ENCODE measurements at places on chromosomes 3 and 15. TPM values are rescaled to one million over a fixed set of nuclear protein-coding genes. Genes with fewer than 3 reads are reported as not detected.

Gene KIAA1143
- 15.1 TPM for total RNA-seq

DNA sequence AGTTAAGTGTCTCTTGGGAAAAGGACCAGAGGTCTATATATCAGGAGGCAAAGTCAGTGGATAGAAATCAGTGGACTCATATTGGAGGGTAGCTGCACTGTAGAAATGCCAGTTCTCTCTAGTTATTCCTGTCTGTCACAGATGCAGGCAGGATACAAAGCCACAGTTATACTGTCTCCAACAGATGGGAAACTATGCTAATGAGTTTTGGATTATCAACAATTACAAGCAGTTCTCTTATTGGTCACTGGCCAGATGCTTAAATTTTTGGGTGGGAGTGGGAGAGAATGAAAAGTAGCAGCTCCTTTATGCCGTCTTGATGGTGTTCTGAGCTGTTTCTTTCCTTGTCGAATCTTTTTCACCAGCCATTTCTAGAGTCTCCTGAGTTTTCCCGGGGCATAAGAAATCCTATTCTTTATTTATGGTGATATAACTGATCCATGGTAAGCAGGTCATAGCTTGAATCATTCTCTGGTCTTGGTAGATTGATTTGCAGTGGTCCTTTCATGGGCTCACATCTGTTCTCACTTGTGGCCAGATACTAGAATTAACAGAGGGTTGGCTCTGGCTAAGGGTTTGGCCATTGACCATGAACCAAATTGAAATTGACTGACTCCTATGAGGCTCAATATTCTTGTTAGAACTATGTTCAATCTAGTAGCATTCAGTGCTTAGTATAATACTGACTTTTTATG, 44.6 kb upstream of the RBMS3 start:
- no peak for DNase-seq

Gene UCN2
- 1.2 TPM for total RNA-seq

GRCh38 chr3:191968299-191968698, 507.3 kb downstream of the PYDC2 start:
- DNase-seq = no peak

- DNase-seq = no peak
Measured at GRCh38 chr3:69305011-69305410, 80.9 kb downstream of the FRMD4B start.

- DNase-seq = no peak
Measured at GRCh38 chr3:130857336-130858026, 36.4 kb upstream of the ATP2C1 start.

Gene CFAP92
- 16.0 TPM for total RNA-seq

DNA sequence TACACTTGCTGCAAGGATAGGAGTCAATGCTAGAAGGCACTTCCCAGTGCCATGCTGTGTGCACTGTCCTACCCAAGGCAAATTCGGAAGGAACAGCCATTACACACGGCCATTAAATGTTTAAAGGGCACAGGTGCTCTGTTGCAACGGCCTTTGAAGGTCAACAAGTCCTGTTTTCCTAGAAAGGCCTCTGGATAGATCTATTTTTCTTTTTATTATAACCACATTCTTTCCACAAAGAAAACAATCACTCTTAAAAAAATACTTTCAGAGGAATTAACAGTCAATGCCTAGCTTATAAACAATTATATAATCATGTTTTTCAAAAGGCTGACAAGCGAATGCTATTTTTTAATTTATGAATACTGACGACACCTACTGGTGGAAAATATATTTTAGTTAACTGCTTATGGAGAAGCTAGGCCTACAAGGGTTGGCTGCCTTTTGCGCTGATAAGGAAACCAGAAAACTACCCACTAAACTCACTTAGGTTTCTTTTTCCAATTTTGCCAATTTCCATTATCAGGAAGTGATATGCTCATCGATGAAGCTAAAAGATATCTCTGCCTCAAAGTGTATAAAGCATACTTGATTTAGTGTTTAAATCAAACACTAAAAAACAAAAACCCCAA, 2.4 kb downstream of the ARHGEF3 start:
- no peak for DNase-seq

Gene POPDC2
- 4.1 TPM for total RNA-seq

DNA sequence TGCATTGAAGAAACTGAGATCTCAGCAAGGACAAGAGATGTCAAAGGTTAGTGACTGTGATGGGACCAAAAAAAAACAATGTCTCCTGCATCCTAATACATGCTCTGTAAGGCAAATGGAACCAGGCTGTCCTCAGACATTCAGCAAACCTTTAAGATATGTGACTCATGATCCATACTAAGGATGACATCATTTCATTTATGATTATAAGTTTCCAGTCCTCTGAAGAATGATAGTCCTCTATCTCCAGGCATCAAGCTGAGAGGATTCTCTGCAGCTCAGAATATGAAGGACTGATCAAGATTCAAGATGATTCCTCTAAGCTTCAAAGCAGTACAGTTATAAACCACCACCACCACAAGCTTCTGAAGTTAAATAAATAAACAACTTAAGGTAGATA, 47.6 kb downstream of the SSR3 start:
- no peak for DNase-seq

- DNase-seq = no peak
Measured at GRCh38 chr3:10299679-10300078, 6.9 kb upstream of the GHRL start.
